ENCODE measurements at places on chromosomes 2 and 18.

DNA sequence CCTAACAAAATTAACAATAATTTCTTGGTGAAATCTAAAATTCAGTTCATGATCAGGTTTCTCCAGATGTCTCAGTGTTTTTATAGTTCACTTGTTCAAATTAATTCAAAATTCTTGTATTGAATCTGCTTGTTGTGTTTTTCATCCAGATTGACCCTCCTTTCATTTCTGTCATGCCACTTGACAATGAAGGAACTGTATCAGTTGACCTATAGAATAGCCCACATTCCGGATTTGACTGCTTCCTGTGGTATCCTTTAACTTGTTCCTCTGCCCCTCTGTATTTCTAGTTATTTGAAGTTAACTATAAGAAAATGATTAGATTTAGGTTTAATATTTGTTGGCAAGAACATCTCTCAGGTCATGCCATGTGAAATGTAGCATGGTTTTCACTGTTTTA is 53.3 kb downstream of the TWSG1 start:
- no peak for DNase-seq

DNA sequence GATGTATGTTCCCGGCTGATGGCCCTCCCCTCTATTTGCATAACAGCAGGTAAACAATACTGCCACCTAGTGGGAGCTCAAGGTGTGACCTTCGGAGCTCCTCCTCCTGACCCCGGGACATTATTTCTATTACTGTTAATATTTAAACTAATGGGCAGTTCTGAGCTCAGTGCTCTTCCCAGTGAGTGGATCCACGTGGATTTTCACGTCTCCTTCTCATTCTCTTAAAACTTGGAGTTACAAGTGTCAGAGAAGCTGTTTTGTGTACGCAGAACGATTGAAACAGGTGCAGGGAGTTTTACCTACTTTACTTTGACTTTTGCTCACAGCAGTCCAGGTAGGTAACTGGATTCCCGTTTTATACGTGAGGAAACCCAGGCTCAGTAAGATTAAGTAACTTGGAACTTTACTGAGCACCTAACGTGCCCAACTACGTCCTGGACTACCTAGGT is 127.3 kb downstream of the PRKCE start:
- DNase-seq = peak; percentile 61

DNA sequence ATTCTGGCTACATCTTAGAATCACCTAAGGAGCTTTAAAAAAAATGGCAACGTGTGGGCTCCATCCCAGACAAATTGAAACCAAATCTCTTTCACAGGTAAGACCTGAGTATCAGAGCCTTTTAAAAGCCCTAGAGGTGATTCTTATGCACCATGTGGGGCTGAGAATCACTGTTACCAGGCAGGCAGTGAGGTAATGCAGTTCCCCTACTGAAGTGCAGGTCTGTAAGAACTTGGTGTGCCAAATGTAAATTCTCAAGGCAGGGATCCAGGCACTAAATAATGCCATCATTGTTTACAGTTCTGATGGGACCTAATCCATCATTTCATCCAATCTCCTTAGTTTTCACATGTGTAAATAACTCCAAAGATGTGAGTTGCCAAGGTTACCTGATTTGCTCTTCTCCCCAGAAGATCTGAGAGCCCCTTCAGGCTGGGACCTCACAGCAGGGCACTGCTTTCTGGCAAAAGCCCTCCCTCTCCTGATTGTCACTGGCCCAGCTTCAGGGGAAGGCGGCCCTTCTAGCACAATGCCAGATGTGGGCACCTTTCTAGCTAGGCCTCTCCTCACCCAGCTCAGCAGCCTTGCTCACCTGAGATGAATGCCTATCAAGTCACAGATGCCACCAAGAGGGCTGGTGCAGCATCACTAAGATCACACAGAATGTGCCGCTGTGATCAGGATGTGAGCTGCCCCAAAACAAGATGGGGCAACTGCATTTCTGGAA is 73.6 kb upstream of the RGPD5 start:
- DNase-seq = no peak

GRCh38 chr2:10750610-10751009 is 29.2 kb downstream of the ATP6V1C2 start:
- no peak for DNase-seq

DNA sequence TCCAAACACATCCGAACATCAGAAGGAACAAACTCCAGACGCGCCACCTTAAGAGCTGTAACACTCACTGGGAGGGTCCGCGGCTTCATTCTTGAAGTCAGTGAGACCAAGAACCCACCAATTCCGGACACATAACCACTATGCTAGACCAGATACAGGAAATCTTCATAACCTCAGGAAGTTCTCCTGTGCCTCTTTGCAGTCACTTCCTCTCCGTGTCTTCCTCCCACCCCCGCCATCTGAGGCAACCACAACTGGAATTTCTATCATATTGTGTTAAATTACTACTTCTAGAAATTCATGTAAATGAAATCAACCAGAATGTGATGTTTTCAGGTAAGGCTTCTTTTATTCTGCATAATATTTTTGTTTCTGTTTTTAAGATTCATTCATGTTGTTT is 631.0 kb upstream of the NXPH2 start:
- no peak for DNase-seq

DNA sequence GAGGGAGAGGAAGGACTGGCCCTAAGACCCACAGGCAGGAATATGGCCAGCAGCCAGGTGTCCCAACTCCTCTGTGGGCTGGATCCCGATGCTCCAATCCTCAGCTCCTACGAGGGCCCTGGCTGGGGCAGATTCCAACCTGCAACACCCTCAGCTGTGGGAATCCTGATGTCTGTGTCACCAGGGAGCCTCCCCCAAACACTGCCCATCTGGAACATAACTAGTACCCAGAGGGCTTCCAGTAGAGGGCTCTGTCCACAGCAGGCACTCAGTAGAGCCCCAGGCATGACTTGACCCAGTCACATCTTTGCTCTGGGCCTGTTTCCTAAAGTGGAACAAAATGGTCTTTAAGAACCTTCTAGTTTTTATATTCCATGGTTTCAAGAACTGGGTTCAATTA is 20.6 kb upstream of the LOXHD1 start:
- DNase-seq = peak; percentile 33

DNA sequence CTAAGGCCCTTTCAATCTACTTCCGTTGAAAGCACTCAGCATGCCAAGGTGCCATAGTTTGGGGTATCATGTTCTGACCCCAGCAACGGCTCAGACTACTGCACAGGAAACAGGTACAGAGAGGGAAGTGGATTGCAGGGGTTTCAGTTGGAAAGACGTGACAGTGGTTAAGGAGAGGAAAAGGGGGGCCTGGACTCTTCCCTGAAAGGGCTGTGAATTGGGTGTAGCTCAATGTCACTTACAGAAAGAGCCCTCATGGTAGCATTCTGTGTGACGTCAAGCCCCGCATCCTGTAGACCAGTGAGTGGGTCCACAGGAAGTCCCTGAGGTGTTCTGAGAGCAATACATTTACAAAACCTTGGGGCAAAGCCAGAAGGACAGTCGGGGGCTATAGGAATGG is 121.5 kb upstream of the GYPC start:
- DNase-seq = no peak

Measured in GM20000 (cell line).